DMS53 (cell line): ENCODE measurements at places on chromosomes 1 and 21.

DNA sequence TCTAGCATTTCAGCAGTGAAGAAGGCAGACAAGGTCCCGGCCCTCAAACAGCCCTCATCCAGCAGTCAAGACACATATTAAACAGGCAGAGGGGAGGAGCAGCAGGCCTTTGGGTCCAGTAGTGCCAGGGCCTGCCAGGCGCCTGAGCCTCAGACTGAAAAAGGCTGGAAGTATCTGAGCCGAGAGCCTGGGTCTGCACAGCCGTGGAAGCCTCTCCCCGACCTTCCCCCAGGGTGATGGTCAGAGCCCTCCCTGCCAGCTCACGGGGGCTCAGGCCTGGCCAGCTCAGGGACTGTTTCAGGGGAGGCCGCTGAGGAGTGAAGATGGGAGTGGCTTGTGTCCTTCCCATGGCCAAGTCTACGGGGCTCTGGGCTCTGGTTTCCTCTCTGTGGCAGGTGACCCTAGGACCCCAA is 565.2 kb downstream of the PTPRU start:
- no peak for DNase-seq

- DNase-seq: no peak
Observed at GRCh38 chr1:108152782-108153222, 47.3 kb downstream of the SLC25A24 start.

- DNase-seq: no peak
Observed at GRCh38 chr1:163148911-163149310, 53.8 kb downstream of the RGS5 start.

DNA sequence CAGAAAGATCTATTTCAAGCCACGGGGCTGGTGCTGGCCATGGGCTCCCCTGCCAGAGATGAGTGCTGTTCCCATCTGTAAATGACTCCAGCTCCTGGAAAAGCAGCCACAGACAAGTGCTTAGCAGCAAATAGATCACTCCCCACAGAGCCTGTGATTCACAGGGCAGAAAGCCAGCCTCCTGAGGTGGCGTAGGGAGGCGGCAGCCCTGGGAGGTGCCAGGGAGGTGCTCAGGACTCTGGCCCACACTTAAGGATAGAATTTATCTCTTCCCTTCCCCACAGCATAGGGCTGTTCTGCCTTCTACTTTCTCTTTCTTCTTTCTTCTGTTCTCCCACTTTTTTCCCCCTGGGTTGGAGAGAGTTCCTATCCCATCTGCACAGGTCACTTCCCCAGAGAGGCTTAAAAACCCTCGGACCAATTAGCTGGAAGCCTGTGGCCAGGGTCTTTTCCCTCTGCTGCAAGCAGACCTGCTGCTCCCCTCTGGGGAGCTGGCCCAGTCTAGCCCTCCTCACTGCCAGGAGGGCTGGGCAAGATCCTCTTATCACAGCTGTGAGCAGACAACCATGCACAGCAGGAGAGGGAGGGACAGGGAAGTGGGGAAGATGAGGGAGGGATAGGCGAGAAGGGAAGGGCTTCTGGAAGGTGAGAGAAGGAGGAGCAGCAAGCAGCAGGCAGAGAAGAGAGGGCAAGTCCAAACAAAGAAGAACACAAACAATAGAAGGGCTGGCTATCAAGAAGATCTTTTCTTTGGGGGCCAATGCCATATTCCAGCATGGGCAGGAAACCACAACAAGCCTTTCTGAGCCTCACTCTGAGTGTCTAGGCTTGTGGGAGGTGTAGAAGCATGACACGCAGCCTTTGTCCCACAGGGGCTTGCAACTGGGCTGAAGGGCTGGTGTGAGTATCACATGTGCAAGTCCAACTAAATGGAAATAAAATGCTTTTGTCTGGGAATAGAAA is 41.0 kb downstream of the KCND3 start:
- DNase-seq: no peak

- DNase-seq: no peak
Observed at GRCh38 chr1:41668054-41668660, 183.7 kb upstream of the EDN2 start.

DNA sequence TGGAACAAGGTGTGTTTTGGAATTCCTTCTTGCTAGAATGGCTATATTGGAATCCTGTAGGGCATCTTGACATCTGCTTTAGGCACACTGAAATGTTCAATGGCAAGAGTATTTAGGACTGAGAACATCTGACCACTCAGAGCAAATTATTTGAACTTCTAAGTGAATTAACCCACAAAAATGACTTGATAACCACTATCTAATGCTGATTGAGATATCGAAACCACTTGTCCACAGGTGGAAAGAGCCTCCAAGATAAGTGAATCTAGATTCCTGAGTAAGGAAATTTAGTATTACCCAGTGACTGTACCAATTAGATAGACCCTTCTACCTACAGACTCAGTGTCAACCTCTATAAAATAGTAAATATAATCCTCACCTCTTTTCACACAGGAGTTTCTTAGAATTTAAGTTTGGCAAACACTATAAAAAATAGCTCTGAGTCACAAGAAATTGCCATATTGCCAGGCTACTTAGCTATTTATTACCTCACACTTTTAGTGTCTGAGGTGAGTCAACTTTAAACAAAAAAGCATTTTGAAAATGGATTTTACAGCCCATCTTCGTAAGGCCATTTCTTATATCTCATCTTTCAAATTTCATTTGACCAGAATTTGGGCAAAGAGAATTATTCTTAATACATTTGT is 421.8 kb downstream of the PTBP2 start:
- DNase-seq: no peak

DNA sequence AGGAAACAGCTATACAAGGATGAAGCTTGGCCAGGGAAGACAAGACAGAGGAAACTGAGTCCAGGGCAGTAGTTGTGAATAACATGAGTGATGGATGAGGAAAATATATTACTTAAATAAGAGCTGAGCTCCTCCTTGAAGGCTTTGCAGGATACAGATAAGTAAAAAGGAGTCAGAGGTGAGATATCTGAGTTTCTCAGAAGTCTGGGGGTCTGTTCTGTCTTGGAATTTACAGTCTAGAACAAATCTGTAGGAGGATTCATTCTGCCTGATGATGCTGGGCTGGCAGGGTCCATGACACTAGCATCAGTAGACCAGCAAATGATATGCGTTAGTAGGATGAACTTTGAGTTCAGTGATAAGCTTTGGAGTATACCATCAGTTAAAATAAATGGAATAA is 266.1 kb upstream of the POGK start:
- no peak for DNase-seq

DNA sequence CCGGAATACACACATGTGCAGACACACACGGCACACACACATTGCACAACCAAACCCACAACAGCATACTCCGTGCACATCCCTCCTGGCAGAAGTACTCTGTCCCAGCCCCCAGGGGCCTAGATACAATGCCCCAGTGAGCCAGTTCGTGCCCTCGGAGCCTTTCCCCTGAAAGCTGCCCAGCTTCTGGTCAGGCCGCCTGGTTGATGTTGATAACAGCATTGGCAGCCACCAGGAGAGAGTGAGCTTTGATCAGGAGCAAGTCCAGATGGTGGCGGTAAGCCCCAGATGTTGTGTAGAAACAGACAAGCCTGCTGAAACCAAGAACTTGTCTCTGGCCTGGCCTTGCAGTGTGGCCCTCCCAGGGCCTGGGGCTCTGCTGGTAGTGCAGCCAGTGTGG is 109.1 kb downstream of the GRIK3 start:
- DNase-seq: no peak

GRCh38 chr1:58704616-58705021 is 4.8 kb upstream of the MYSM1 start:
- DNase-seq: no peak

DNA sequence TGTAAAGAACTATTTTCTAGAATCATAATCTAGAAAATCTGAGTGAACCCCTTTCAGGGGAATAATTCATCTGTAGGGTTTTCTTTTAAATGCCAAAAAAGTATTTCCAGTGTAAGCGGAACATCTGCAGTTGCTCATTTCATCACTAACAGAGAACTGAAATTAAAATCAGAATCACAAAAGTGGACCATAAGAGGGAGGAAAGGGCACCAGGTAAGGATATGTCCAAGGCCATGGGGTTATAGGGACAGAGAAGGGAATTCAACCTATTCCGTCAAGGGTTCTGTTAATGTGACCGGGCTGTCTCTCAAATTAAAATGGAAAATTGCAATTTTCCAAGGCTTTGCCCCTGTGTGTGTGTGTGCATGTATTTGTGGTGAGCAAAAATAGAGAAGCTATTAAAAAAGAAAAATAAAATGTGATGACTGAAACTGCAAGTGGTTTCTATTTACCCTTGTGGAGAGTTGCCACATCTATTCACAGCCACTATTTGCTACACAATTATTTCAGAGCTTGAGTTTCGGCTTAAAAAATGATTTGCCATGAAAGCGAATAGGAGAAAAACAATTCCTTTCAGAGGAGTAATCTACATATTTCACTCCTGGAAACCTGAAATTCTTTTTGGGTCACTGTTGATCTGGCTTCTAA is 53.1 kb downstream of the APP start:
- no peak for DNase-seq

DNA sequence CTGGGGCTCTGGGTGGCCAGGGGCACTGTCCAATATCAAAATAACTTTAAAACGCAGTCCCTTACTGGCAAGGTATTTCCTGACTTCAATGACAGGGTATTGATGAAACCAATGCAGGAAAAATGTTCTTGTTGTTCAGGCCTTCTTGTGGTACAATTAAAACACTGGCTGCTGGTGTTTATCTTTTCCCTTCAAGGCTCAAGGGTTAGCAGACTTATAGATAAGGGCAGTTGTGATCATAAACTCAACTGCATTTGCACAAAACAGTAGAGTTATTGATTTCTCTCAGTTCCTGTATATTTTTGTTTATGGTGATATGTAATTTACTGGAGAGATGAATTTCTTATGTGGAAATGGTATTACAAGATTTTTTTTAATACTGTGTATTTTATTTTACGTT is 2.7 kb upstream of the CD84 start:
- no peak for DNase-seq
